Stimulated activated memory B cell treated with anti-CD40 and anti-IgM and Interleukin-4, amounts not matched to agents 10 μg/mL and 1 μg/mL and 100 μg/mL, for 72 hours (primary cell): ENCODE measurements at places on chromosomes 5 and 9.

DNA sequence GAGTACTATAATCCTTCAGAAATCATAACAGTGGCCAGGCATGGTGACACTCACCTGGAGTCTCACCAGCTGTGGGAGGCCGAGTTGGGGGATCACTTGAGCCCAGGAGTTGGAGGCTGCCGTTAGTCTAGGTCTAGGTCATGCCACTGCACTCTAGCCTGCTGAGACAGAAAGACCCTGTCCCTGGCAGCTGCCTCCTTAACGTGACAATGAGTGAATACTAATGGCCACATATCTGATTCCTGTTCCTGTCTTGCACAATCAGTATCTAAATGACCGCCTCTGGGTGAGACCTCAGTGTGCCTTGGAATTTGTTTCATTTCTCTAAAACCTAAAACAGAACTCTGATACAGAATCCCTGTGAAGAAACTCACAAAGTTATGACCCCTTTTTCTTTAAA, 131.0 kb upstream of the DAB2 start:
- ATAC-seq, result no peak

DNA sequence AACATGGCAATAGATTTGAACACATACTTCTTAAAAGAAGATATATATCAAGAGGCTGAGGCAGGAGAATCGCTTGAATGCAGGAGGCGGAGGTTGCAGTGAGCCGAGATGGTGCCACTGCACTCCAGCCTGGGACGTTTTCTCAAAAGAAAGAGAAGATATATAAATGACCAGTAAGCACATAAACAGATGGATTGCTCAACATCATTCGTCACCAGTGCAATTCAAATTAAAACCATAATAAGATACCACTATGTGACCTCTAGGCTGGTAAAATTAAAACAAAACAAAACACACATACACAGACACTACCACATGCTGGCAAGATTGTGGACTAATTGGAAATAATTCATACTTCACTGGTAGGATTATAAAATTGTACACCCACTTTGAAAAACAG, 5.3 kb upstream of the TXN start:
- ATAC-seq, result no peak

- no peak for ATAC-seq
Measured at GRCh38 chr9:6584881-6585597, 60.5 kb downstream of the GLDC start.

- no peak for ATAC-seq
Measured at GRCh38 chr9:77679661-77680368, 31.7 kb upstream of the GNA14 start.

- peak; percentile 62 for ATAC-seq
Measured at GRCh38 chr9:104784098-104784497, 20.2 kb downstream of the NIPSNAP3B start.

- no peak for ATAC-seq
Measured at GRCh38 chr9:111533099-111533790, 8.3 kb downstream of the ZNF483 start.

GRCh38 chr5:76818844-76819831, at the start of gene F2RL1:
Gene F2RL1, plus strand, starts transcription at chr5:76819030. Its CDS starts 153 bp downstream, at chr5:76819183.
- peak; percentile 49 for ATAC-seq

DNA sequence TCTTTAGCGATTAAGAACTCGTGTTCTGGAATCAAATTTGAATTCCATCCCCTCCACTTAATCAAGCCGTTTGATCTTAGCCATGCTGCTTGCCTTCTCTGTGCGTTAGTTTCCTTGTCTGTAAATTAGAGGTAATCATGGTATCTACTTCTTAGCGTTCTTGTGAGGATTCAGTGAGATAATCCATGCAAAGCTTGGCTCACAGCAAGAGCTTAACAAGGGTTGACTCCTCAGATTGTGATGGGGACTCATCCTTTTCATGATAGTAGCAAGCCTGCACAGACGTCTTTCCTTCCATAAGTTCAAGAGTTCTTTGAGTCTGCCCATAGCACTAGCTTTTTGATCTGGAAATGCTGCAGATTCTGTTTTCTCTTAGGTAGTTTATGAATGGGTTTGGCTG, 72.8 kb downstream of the TRIO start:
- no peak for ATAC-seq

- no peak for ATAC-seq
Measured at GRCh38 chr9:92328225-92328624, 2.5 kb downstream of the CENPP start.

DNA sequence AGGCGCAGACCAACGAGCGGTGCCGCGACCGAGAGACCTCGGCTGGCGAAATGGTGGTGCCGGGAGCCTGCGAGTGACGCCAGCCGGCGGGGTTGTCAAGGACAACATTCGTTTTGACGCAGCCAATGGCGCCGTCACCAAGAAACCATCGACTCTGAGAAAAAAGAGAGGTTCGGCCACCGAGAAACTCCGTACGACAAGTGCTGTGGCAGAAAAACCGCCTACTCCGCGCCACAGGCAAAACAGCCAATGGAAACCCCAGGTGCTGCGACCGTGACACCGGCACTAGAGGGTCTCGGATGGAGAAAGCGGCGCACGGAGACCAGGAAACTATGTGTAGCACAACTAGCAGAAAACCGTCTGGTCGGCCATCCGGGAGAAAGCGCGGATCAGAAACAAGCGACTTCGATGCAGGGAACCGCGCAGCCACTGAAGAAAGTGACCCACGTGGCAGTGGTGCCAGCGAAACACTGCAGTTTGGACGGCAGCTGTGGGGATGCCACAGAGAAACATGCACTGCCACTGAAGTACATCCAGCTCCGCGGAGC, 88.8 kb downstream of the ANXA2R start:
- peak; percentile 73 for ATAC-seq

DNA sequence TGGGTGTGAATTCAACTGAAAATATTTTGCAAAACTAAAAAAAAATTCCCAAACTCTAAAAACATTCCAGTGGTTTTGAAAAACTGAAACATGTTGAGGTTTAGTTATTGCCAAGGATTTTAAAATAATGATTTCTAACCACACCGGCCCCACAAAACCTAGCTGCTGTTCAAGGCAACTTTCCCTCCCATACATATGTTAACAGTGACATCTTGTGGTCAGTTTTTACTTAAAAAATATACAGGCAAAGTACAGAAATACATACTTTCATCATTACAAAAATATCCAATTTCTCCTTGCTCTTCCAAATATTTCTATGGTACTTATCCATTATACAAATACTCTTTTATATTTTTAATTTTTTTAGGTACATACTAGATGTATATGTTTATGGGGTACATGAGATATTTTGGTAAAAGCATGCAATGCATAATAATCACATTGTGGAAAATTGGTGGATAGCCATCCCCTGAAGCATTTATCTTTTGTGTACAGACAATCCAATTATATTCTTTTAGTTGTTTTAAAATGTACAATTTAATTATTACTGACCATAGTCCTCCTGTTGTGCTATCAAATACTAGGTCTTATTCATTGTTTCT, 34.4 kb upstream of the MRPS30 start:
- no peak for ATAC-seq

DNA sequence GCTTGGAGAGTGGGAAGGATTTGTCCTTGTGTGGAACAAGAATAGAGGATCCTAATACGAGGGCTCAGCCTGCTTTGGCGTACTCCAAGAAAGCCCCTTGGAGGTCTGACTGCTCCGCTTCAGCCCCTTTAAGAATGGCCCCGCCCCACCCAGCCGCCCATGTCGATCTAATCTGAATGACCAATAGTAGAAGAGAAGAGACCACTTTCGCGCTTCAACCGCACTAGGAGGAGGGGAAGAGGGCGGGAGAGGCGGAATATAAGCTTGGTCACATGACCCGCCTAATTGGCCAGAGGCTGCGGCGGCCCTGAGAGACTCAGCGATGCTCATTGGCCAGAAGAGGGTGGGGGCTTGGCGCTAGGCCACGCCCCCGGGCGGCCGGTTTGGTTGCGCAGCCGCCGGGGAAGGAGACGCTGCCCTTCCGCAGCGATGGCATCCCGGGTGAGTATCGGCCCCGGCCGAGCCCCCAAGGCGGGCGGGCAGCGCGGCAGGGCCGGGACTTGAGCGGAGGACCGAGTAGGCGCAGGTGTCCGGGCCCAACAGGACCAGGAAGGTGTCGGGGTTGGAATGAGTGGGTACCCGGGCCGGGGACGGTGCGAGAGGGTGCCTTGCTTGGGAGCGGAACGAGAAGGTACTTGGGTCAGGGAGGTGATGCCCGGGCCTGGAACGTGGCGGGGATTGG, at the start of gene MIGA2:
MIGA2 (plus strand) TSS at position 386 of the 682 bp plus-strand sequence. CDS start 3,969 bp downstream, outside the sequence.
- ATAC-seq, result peak; percentile 99

- peak; percentile 82 for ATAC-seq
Measured at GRCh38 chr9:131046581-131047202, 37.7 kb downstream of the LAMC3 start.

DNA sequence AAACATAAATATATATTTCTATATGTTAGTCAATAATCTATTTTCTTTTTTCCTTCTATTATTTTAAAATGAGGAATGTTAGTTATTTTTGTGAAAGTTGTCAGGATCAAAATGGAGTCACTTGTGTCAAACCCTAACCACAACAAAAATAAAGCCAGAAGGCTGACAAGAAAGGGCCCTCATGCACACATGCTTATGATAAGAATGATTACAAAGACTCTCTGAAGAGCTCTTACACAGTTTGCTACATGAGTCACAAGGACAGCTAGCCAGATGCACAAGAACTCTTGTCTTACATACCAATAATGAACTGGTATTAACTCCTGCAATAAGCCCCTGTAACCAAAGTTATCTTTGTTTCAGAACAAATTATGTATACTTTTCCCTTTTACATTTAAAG, 64.7 kb downstream of the GGTA1 start:
- no peak for ATAC-seq

DNA sequence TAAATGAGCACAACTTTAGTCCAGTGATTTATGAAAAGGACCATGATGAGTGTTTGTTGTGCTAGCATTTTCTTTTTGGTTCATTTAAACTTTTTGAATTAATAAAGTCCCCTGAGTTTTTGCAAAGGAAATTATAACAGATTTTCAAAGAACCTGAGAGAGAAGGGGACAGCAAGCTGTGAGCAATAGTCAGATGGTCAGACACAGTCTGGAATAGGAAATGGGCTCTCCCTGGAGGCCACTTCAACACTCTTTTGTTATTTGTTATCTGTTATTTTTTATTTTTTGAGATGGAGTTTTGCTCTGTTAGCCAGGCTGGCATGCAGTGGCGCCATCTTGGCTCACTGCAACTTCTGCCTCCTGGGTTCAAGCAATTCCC, 171.1 kb downstream of the ARHGEF28 start:
- ATAC-seq, result no peak

DNA sequence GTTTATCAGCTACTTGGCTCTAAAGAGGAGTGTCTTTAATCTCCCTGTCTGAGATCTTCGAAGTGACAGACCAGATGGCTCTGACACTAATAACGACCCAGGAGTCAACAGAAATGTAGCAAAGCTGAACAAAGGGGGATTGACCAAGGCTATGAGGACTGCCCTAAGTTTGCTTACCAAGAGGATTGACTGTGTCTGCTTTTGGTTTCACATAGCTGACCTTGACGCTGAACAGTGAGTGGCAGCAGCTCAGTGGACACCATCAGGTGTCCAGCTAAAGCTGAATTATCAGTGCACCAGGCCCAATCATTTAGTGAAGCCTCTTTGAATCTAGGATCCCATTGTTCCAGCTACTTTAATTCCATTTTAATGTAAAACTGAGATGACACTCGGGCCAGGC, 262.6 kb downstream of the COX7C start:
- ATAC-seq, result no peak

- ATAC-seq, result no peak
Measured at GRCh38 chr5:62562867-62563266, 15.8 kb upstream of the LRRC70 start.

GRCh38 chr5:484556-484955, 39.7 kb downstream of the SLC9A3 start:
- ATAC-seq, result no peak

- ATAC-seq, result no peak
Measured at GRCh38 chr5:142719836-142720370, 34.0 kb upstream of the FGF1 start.

DNA sequence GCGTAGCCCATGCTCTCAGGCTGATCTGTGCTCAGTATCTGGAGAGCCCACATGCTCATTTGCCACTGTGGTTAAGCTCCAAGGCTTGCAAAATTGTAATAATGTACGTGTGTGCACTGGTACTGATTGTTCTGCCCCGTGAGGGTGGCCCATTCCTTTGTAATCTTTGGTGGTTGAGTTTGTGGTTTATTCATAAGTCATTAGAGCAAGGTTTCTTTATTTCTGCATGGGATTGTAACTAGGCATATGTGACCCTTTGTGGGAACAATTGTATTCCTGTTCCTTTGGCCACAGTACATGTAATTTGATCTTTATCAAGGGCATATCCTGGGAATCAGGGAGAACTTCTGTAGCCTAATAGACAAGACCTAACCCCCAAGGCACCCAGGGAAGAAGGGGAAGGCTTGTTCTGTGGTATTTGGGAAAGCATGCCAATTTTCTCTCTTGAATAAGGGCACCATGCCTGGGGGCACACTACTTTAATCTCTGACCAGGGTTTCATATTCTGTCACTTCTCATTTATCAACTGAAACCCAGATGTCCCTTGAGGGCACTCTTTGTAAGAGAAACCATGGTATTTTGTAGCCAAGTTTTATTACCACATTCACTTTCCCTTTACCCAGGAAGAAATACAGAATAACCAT, 74.6 kb downstream of the NPR3 start:
- ATAC-seq, result no peak

DNA sequence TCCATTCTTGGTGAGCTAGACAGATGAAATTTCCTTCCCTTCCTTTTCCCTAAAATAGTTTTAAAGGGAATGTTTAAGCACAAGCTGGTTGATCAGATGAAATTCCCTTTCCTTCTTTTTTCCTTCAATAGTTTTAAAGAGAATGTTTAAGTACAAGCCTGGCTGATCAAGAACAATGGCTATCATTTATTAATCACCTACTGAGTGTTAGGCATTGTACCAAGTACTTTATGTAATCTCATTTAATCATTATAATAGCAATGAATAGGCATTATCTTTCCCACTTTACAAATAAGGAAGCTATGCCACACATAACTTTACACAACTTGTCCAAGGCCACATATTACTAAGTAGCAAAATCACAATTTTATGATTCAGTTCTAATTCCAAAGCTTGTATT, 152.0 kb upstream of the ACOT12 start:
- no peak for ATAC-seq

DNA sequence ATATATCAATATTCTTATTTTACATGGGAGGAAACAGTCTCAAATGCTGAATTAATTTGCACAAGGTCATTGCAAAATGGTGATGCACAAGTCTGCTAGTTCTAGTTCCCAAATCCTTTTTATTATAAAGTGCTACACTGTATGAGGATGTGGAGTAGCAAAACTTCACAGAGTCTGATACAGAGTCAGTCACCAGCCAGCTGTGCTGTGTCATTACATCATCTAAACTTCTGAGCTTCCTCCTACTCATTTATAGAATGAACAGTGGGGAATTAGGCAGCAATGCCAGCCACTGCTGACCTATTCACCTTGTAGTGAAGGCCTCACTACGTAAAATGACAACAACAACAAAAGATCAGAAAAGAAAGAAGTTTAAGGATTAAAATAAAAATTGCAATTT, 357.8 kb downstream of the TMEM167A start:
- ATAC-seq, result no peak

GRCh38 chr9:116335392-116335791, 181.8 kb downstream of the PAPPA start:
- no peak for ATAC-seq

GRCh38 chr5:132438917-132439316, 51.7 kb downstream of the IRF1 start:
- no peak for ATAC-seq

GRCh38 chr9:4780651-4781050, 12.1 kb upstream of the RCL1 start:
- ATAC-seq, result no peak

GRCh38 chr9:114450833-114451706, 54.2 kb downstream of the WHRN start:
- ATAC-seq, result peak; percentile 91

- ATAC-seq, result no peak
Measured at GRCh38 chr5:66436721-66437120, 159.5 kb upstream of the MAST4 start.

- no peak for ATAC-seq
Measured at GRCh38 chr5:138793575-138793974, 40.4 kb downstream of the CTNNA1 start.
